Lower lobe of right lung (tissue), 2 donors: ENCODE measurements at places on chromosomes 2 and 18. TPM values are rescaled to one million over a fixed set of nuclear protein-coding genes. Genes with fewer than 3 reads are reported as not detected.

DNA sequence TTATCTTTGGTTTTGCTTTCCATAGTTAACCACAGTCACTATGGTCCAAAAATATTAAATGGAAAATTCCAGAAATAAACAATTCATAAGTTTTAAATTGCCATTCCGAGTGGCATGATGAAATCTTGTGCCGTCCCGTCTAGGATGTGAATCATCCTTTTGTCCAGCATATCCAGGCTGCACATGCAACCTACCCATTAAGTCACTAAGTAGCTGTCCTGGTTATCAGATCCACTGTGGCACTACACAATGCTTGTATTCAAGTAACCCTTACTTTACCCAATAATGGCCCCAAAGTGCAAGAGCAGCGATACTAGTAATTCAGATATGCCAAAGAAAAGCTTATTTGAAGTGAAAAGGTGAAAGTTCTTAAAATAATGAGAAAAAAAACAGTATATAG is 10.7 kb downstream of the USP34 start:
- no peak for DNase-seq

- DNase-seq, result no peak
These were observed 1.2 kb downstream of the RAPH1 start for GRCh38 chr2:203533676-203534591.

DNA sequence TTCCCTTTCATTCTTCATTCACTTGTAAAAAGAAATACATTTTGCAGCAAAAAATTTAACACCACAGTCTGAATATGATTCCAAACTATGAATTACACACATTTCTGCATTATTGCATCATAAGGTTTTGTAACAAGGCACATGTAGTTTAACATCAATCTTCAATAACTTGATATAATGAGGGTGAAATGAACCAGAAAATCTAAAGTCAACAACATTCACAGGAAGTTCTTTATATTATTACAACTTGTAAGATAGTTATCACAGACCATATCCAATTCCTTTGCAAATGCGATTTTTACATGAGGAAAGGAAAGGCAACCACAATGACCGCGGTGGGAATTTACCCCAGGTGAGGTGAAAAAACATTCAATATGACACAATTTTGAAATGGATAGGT is 213.3 kb downstream of the NAPG start:
- DNase-seq, result no peak

- peak; percentile 39 for DNase-seq
These were observed 163.5 kb downstream of the GLI2 start for GRCh38 chr2:120898961-120899750.

- DNase-seq, result no peak
These were observed 92.8 kb downstream of the HDAC4 start for GRCh38 chr2:239307921-239308613.

DNA sequence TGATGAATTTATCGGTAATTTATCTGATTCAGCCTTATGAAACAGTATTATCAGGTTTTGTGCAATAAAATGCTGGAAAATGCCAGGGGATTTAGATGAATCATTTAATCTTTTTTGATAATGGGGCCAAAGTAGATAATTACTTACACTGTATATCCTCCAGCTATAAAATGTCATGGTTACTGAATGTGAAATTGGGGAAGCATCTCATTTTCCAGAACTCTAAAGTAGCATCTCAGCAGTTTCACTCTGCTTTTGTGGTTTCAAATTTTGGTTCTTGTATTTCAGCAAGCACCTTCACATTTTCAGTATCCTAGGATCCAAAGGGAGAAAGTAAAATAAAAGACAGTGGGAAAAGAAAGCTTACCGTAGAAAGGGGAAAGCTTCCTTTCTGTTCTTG is 12.8 kb downstream of the ANKRD62 start:
- no peak for DNase-seq

Gene BCL11A
- 9.7 TPM for total RNA-seq

Gene ALPG
- total RNA-seq, result 0.53 TPM

GRCh38 chr2:105744909-105745853 is at the start of gene NCK2:
NCK2 (plus strand) TSS chr2:105744912; CDS start chr2:105855064, 110,152 bp downstream.
- peak; percentile 56 for DNase-seq

DNA sequence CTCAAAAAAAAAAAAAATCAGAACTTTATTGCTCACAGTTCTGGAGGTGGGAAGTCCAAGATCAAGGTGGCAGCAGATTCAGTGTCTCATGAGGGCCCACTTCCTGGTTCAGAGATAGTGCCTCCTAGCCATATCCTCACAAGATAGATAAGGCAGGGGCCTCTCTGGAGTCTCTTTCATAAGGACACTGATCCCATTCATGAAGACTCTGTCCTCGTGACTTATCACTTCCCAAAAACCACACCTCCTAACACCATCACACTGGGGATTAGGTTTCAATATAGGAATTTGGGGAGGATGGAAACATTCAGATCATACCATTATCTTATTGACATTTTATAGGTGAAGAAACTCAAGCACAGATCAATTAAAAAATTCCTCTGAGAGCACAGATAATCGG is 61.1 kb downstream of the PDCL3 start:
- no peak for DNase-seq

GRCh38 chr18:70021498-70021897 is 73.8 kb upstream of the CD226 start:
- no peak for DNase-seq

DNA sequence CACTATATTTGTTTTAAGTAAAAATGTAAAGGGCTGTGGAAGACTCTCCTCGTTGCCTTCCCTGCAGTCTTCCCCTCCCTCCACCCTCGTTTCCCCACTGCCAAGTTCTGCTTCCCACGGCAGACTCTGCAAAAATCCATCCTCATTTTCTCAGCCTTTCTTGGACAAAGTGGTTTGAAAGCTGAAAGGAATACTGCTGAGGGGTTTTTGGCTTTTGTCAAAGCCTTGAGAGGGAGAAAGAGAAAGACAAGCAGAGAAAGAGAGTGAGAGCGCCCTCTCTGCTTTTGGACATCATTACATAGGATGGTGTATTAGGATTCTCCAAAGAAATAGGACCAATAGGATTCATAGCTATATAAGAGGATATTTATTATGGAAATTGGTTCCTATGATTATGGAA is 455.9 kb upstream of the SOX11 start:
- no peak for DNase-seq

- DNase-seq, result peak; percentile 79
These were observed 21.7 kb upstream of the EFHD1 start for GRCh38 chr2:232611559-232612218.

DNA sequence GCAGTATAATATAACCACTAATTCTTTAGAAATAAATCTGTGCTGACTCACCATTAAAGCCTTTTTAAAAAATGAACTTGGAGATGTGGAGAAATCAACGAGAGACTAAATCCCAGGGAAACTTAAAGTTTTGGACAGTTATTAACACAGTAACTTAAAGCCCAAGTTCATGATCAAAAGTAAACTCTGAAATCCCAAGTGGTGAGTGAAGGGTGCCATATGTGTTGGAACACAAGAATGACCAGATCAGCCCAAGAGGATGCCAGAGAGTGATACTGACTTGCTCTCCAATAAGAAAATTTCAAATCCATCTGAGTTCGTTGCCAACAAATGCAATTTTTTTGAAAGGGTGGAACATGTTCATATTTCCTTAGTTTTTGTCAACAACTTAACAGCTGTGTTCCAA is 838.1 kb upstream of the ACVR2A start:
- no peak for DNase-seq

- no peak for DNase-seq
These were observed 70.5 kb downstream of the CACNB4 start for GRCh38 chr2:152028182-152028862.

DNA sequence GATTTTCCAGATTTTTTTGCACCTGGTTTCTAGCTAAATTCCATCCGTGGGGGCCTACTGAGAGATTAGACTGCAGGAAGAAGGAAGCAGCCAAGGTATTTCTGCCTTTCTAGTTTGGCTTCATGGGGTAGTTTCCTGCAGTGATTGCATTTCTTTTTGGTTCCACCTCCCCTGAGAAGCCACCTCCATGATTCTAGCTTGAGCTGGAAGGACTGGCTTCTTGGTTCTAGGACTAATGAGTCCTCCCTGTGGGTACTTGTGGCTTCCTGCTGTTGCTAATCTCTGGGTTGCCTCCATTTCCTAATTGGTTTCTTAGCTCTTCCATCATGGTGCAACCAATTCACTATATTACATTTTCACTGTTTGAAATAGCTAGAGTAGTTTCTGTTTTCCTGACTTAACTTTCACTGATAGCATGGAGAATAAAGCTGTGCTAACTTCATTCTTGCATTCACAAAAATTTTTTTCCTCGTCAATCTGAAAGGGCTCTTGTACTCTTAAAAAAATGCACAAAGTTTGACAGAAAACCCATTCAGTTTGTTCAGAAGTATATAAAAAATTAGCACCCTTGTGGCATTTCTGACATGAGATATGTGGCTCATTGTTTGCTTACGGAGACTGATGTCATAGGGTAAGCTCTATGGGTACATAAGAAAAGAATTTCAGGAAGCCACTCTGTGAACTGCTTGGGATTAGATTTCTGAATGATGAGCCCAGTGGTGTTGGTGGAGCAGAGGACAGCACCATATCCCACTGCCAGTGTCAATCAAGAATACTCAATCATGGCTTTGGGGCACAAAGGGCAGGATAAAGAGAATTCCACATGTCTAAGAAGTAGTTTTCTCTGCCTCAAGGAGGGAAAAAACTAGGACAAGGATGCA is 242.8 kb upstream of the RBMS1 start:
- DNase-seq, result no peak

GRCh38 chr2:148874868-148875341 is at the start of gene KIF5C:
KIF5C (plus strand) TSS chr2:148875227; CDS start chr2:148875618, 391 bp downstream.
- DNase-seq, result peak; percentile 80

DNA sequence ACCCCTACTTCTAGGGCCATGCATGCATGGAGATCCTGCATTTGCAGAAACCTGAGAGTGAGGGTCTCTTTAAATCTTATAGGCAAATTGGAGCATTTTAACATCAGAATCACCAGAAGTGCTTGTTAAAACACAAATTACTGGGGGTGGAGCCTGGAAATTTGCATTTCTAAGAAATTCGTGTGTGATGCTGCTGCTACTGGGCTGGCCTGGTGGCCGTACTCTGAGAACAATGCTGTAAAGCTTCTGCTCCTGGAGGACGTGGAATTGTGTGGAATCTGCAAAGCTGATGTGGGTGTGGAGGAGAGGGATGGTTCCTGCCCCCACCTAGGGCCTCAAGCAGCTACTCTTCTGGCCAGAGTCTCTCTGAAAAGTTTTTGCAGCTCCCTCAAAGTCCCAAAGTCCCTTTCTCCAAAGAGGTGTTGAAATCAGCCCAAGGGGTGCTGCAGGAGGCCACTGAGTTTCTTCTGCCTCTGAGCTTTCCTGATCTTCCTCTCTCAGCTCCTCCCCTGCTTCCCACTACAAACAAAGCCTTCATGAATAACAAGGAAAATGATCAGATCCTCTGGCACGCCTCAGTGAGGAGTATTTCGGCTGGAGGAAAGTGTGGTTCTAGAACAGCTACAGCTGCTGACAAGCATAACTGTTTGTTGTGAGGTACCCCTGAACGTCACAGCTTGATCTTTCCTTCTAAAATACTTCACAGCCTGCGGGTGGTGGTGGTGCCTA is 508.3 kb downstream of the CNTNAP5 start:
- DNase-seq, result no peak

- no peak for DNase-seq
These were observed 81.3 kb downstream of the VWC2L start for GRCh38 chr2:214492152-214492551.

Gene C1QL2
- not detected for total RNA-seq

GRCh38 chr2:172420216-172420615 is 7.2 kb upstream of the ITGA6 start:
- DNase-seq, result no peak

Gene DYTN
- not detected for total RNA-seq

Gene PIEZO2
- 11.1 TPM for total RNA-seq

DNA sequence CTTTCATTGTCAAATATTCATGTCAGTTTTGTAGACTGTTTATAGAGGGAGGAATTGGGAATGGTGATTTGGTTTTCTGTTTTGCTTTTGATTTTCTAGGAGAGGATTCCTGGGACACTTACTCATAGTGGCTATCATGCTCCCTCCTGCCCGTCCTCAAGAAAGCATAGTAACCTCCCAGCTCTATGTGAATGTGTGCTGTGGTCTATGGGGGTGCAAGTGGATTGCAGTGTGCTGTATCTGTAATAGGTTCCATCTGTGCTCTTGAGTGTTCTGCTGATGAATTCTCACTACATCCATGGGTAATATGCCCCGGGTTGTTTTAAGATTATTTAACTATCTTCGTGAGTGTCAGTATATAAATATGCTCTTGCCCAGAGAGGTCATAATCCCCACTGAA is 811.3 kb downstream of the CNTNAP5 start:
- DNase-seq, result no peak

DNA sequence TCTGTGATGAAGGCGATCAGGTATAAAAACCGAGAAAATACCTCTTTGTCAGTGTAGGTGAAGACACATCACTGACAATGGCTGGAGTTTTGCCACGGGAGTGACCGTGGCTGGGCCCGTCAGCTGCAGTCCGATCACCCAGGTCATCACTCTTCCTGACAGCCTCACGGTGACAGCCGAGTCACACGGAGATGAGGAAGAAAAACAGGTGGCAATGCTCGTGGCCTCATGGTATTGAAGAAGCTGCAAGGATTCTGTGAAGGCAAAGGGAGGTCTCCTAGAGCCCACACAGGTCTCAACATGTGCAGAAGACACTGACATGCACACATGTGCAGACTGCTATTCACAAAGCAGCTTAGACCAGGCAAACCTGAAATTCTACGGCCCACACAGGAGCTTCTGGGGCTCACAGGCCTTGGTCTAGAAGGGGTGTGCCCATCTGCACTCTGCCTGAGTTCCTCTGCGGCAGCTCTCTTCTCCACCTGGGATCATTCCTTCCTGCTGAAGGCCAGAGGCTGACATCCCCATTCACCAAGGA is 7.4 kb downstream of the COPS9 start:
- DNase-seq, result peak; percentile 17

- DNase-seq, result peak; percentile 56
These were observed 837 bp upstream of the ACSL3 start for GRCh38 chr2:222859786-222860612.

- peak; percentile 24 for DNase-seq
These were observed 70.0 kb downstream of the PXDN start for GRCh38 chr2:1674276-1674675.

- DNase-seq, result no peak
These were observed 335.7 kb downstream of the GALNT13 start for GRCh38 chr2:154207288-154208047.

GRCh38 chr18:75041586-75041985 is 167.4 kb downstream of the PTGR3 start:
- DNase-seq, result no peak

Gene ADNP2
- total RNA-seq, result 16.5 TPM

- DNase-seq, result no peak
These were observed 36.5 kb downstream of the ZNF385B start for GRCh38 chr2:179824961-179825360.

Gene OBSL1
- total RNA-seq, result 49.4 TPM

DNA sequence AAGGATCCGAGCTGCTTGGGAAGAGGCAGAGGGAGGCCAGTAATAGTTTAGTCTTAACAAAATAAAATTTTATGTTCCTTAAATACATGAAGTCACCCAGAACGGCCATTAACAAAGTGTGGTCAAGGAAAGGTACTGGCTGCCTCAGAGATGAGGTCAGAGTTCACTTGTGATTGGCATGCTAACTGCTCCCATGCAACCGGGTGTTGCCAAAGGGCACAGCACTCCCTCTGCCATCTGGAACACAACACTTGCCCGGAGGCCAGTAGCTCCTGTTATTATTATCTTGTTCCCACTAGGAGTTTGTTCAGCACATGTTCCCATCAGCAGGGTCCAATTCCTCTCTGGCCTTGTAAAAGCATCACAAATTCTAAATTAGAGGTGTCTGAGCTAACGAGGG is 207.0 kb downstream of the CYP26B1 start:
- DNase-seq, result no peak
